ENCODE measurements at places on chromosomes 1 and 21.

DNA sequence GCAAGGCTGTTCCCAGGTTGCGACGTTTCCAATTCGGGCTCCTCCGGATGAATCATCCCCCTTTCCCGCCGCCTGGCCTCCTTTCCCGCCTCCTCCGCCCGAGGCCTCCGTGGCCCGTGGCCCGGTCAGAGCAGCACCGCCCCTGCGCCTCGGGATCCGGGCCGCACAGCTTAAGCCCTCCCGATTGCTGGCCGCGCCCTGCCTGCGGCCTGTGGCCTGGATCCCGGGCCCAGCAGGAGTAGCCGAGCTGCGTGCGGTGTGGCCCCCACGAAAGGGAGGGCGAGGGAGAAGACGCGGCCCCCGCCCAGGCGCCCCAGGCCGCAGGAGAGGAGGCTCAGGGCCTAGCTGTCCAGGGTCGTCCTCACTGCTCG, 1.0 kb downstream of the TMEM200B start:
- DNase-seq = peak; percentile 18

DNA sequence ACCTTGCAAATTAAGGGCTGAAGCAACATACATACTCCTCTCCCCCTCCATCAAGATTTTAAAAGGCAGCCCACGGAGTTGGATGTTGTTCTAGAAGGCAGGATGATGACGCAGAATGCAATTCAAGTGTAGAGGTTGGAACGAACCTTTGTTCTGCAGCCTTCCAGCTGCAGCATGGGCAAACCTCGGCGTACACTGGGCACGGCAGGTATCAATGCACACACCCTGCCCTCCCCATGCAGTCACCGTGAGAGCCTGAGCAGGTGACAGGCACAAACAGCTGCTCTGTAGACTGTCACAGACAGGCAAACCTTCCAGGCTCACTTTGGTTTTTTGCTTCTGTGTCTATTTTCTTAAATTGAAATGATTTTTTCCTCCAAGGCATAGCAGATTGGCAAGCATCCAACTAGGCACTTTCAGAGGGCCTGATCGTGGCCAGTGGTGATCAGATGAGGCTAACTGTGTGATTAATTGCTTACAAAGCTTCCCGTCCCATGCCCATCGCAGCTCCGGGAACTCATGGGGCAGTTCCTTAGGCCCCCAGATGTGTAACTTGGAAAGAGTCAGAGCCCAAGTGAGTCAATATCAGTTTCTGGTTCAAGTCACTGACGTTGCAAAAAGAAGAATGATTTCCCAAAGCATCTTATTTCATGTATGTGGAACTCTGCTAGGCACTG, 82.3 kb downstream of the ITPKB start:
- peak; percentile 91 for DNase-seq

- DNase-seq = no peak
Measured at GRCh38 chr1:52926864-52927211, 238 bp upstream of the SCP2 start.

- DNase-seq = peak; percentile 26
Measured at GRCh38 chr1:118021668-118022067, 92.1 kb downstream of the WDR3 start.

- no peak for DNase-seq
Measured at GRCh38 chr1:230610589-230610988, 31.7 kb upstream of the COG2 start.

DNA sequence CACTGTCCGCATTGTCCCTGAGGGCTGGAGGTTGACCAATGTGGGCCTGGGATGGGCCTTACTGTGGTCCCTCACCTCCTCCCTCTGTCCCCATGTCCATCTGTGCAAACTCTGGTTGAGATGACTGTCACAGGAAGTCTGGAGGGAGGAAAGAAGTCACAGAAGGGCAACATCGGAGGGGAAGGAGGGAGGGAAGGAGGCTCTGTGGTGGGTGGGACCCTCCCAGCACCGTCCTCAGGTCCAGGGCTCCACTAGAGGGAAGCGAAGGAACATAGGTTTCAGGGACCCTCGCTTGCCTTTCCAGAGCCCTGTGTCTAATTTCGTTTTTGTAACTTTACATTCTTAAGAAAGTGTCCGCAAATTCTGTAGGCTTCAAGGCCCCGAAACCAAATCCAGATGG, 111.3 kb upstream of the SLC44A3 start:
- DNase-seq = no peak

DNA sequence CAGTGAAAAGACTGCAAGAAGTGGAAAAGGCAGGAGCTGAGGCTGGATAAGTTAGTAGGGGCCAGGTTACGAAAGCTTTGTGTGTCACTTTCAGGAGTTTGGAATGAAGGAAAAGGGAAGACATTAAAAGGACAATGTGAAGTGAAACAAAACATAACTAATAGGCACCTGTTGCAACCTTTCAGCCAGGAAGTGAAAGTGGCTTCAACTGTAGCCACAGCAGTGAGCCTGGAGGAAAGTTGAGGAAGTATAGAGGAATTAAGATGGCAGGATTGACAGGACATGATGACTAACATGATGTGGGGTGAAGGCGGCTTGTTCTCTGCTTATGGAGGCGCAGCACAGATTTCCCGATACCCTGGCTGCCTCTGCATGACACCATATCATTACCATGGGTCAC, 68.9 kb downstream of the C4BPA start:
- peak; percentile 51 for DNase-seq

DNA sequence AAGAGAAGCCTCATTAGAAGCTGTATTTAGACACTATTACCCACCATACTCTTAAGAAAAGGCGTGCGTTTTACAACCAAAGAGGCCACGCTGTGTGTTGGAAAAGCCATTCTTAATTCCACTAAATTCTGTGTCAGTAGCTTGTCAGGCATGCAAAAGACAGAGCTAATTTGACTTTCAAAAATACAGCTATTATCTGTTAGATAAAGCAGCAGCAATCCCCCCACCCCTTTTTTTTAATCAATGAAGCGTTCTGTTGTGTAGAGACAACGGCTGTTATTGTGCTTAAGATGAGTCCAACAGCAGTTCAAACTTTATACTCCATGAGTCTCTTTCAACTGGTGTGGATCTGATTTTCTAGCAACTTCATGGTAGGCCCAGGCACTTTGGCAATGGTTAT, 43.5 kb downstream of the PLA2G4A start:
- no peak for DNase-seq

GRCh38 chr1:3000214-3000613, 21.1 kb upstream of the ACTRT2 start:
- DNase-seq = no peak

DNA sequence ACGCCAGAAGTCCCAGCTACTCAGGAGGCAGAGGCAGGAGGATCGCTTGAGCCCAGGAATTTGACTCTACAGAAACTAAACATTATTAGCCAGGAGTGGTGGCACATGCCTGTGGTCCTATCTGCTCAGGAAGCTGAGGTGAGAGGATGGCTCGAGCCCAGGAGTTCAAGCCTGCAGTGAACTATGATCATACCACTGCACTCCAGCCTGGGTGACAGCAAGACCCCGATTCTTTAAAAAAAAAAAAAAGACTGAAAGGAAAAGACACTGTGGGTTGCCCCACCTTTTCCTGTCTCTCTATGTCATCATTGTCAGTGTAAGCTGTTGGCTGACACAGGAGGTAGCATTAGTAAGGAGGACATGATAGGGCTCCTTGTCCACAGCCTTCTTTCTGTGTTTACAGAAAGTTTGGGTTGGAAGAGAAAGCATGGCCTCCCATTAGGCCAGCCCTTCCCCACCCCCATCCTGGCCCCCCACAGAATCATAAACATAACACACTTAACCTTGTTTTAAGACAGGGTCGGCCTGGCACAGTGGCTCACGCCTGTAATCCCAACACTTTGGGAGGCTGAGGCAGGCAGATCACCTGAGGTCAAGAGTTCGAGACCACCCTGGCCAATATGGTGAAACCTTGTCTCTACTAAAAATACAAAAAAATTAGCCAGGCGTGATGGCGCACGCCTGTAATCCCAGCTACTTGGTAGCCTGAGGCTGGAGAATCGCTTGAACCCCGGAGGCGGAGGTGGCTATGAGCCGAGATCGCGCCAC, 20.6 kb upstream of the RCAN3 start:
- DNase-seq = peak; percentile 25

GRCh38 chr1:151516031-151516511, 4.9 kb downstream of the CGN start:
- no peak for DNase-seq

DNA sequence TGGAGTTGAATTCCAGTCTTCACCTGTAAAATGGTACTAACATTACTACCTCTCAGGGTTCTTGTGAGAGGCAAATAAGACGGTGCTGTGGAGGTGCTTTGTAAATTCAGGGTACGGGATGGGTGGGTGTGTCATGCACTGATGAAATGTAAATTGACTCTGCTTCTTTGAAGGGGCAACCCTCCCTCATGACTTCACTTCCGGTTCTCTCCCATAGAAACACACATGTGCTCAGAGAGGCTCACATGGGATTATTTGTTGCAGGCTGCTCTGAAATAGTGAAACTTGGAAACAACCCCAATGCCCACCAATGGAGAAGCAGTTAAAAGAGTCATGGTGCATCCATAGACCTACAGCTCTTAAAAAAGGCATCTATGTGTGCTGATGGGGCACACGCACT, 44.9 kb upstream of the SCMH1 start:
- DNase-seq = no peak

- DNase-seq = no peak
Measured at GRCh38 chr1:36199934-36200741, 24.1 kb upstream of the THRAP3 start.

DNA sequence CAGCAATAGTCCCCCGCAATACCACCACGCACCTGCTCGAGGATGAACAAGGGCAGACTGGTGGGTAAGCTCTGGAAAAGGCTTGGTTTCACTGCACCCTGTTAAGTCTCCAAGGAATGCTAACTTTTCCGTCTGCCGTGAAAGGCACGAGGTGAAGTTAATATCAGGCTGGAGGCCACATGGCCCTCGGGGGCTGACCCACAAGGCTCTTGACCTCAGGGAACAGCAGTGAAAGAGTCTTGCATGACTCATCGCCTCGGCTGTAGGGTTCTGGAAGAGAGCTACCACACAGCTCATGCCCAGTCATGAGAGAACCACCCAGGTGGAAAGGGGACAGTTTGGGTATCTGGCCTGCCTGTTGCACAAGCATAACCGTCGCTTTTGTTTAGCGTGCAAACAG, 24.7 kb downstream of the SCCPDH start:
- DNase-seq = no peak

GRCh38 chr1:244387415-244387814, 64.3 kb downstream of the ADSS2 start:
- no peak for DNase-seq

GRCh38 chr1:103416681-103417286, 108.7 kb upstream of the RNPC3 start:
- no peak for DNase-seq

DNA sequence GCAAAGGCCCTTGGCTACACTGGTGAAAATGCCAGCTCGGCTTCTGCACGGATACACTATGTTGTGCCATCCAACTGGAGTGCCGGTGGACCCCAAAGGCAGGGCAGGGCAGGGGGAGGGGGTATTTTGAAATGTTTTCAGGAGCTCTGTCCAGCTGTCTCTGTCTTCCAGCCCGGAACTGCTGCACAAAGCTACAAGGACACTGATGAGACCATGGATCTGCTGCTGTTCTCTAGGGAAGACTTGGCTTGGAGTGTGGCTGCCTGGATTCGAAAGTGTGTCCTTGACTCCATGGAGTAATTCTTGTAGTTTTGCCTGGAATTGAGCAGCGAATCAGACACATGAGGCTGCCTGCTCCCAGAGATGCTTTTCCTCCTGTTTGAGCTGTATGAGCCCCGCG, 42.4 kb downstream of the TTC39A start:
- no peak for DNase-seq

DNA sequence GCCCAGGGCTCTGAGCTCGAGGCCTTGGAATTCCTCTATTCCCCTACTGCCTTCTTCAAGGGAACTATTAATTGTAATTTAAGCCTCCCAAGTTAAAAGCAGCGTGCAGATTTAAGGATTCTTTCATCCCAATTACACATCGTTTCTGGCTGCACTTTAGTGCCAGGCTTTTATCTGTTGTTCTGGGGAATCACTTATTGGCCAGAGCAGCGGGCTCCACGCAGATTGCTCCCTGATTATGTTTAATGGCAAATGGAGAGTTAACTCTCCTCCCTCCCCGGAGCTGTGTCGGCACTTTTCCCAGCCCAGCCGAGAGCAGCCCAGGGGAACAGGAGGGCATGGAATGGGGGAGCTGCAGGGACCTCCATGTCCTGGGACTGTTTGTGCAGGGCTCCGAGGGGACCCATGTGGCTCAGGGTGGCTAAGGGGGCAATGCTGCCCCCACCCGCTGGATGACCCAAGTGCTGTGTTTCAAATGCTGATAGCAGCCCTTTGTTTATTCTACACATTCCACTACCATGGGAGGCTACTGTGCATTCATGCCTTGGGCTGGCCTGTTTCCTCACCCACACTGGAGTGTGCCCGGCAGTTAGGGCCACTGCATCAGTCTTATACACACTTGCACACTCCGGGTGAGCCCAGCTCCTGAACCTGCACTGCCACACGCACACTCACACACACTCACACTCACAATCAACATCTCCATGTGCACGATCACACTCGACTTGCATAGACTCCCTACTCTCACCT, 93.3 kb upstream of the POU3F1 start:
- no peak for DNase-seq

- DNase-seq = peak; percentile 74
Measured at GRCh38 chr1:223845037-223845809, 524 bp downstream of the TP53BP2 start.

DNA sequence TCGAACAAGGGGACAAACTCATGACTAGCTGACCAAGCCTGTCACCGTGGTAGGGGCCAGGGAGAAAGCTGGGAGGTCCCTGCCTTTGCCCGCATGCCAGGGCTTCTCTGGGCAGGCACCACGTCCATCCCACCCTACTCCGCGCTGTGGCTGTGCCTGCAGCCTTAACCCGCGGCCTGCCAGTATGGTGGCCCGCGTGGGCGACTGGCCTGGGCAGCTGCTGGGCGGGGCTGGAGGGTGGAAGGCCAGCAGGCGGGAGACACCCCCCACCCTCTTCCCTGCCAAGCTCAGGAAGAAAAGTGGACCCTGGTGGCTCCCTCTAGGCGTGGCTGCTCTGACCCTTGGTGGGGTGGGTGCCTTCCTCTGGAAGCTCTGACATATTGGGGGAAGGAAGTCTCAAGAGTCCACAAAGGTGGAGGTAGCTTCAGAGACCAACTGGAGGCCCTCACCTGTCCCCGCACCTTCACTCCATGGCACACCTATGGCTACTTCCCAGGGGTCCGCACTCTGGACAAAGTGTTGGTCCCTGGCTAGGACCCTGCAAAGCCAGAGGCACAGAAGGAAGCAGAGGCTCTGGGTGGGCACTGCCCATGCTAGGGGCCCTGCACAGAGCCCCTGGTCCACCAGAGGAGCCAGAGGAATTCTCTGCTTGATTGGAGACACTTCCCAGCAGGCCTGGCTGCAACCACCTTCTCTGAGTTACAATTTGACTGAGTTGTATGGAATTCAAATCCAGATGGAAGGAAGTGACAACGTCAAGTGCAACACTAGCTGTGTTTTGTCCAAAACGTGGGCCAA, 3.3 kb upstream of the SKI start:
- no peak for DNase-seq

- DNase-seq = peak; percentile 14
Measured at GRCh38 chr1:36279110-36279788, 26.9 kb upstream of the SH3D21 start.

GRCh38 chr1:201020721-201021629, 2.5 kb downstream of the KIF21B start:
- DNase-seq = peak; percentile 39

GRCh38 chr1:60620087-60620486, 462.3 kb upstream of the NFIA start:
- no peak for DNase-seq

Data from suppressor macrophage (primary cell).